ENCODE measurements at places on chromosomes 2 and 18.
A peak's percentile ranks its signal among the peaks of the same experiment; 100 is the strongest.

DNA sequence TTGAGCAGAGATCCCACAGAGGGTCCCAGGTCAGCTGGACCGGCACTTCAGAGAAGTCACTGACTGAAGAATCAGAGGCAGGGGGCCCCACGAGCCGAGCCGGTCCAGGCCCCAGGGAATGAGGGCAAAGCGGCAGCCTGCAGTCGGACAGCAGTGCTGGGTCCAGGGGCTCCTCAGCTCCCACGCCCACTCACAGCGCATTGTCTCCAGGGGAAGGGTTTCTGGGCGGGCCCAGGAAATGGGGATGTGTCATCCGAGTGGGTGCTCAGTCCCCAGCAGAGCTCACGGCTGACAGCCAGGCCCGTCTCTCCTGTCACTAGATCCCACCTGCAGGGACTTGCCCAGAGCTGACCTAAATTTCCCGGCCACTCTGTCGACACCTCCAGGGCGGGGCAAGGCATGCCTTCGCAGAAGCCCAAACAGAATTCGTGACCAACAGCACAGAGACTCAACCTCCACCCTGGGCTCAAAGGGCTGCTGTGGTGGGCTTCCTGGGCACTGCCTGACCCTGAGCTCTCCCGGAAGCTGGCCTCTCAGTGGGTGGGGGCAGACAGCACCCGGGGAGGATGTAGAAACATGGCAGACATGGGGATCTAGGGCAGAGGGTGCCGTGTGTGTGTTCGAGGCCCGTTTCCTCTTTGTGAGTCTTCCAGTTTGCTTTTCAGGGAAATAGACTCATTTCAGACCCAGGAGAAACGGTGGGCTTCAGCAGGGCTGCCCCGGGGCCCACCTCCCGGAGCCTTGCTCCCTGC, 42.1 kb upstream of the TAF1B start:
- no peak for DNase-seq

DNA sequence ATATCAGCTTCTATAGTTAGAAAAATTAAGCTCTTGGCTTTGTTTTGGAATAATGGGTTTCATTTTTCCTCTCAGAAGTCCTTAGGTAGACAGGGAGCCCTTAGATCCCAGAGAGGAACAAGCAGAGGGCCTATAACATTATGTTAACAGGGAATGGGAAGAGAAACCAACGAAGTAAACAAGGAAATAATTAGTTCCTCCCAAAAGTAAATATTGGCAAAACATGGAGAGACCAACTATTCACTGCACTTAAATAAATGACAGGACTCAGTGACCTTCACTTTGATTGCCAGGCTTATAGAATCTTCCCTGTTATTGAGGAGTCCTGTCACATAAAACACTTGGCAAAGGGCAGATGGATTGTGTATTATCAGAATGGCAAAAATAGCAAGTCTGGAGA, 5.3 kb downstream of the CRIM1 start:
- no peak for DNase-seq

DNA sequence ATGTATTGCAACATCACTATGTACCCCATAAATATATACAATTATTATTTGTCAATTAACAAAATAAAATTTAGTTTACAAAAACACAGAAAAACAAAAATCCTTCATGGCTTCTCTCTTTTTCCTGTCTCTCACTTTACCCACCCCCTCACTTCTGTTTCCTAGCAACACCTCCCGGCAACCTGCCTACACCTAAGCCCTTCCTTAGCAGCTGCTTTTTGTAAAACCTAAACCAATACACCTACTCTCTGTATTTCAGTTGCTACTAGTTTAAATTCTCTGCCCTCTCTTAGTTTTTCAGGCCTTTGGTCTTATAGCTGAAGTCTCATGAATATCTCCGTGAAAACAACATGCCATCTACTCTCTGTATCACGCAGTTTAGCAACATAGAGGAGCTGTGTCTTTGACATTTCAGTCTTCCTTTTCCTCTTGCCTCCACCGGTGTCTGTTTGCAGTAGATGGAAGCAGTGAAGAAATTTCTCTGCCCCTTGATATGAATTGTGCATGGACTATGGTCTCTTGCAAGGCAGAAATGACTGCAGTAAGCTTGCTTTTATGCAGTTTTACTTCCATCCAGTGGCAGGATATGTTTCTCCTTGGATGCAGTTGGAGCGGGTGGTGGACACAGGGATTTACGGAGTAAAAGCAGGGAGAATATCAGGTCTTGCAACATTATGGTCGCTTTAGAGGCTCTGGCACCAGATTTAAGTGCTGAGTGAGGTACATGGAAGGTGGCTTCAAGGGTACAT, 42.0 kb upstream of the ZDBF2 start:
- DNase-seq: no peak

DNA sequence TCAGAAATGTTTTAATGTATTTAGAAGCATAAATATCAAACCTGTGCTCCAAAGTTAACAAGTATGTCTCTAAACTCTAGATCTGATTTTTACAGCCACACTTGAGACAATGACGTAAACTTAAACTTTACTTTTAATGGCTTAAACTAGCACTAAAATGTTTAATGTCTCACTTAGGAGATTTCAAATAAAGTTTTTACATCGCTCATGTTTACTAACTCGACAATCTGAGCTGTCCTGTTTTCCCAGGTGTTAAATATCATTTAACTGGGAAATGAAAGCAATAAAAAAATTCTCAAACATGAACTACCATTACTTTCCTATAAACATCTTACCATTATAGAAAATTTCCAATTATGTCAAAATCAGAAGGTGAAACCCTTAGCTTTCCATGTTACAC, 70.2 kb upstream of the FAM124B start:
- no peak for DNase-seq

DNA sequence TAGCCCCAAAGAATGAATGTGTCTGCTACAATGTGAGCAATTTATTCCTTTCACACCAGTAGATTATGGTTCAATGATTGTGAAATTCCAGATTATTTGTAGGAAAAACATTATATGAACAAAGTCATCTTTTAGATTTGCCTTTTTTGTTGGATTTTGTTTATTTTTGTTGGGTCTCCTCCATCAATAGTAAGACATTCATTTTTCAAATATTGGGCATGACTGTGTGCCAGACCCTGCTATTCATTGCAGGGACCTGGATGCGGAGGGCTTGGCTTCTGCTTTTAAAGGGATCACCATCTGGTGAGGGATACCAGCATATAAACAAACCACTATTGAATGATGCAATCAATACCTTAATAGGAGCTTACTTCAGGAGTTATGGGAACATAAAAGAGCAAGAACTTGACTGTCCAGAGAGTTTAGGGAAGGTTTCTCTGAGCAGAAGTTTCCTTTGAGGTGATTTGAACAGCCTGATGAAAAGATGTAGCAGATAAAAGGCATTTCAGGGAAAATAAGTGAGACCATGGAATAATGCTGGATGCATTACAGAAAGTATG, 486.7 kb downstream of the EPHA4 start:
- DNase-seq: no peak

DNA sequence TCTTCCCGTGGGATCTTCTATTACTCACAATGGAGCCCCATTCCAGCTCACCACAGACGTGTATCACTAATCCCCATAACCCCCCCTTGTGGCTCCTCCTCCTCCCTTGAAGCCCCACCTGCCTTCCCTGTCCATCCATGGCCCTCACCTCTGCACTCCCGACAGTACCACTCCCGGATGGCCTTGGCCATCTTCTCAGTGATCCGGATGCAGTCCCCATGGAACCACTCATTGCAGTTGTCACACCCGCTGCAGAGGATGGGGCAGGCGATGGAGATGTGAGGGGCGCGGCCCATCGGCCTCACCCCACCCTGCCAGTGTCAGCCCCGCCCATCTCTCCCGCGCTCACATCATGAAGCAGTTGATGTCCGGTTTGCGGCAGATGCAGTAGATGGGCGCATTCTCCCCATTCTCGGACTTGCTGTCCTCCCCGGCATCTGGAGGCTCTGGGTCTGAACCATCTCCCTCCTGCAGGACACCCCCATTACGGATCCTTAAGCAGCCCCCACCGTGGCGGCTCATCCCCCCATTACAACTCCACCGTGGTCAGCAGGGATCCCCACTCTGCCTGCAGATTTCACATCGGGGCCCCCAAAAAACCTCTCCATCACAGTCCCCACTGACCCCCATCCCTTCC, 983 bp downstream of the CXXC1 start:
- DNase-seq: peak; percentile 70

DNA sequence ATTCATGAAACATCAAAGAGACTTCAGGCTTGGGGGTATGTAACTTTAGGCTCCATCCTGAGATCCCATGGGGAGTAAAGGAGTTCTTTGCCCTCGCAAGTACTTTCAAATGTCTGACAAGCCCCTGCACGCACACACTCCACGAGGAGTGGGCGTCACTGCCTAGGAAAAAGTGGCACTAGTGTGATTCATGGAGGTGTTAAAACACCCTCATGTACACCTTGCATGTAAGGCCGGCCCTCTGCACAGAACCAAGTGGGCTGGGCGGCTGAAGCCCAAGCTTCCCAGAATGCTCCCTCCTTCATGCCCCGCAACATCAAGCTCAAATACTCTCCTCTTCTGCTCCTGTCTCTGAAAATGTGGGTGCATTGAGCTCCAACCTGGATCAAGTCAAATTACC, 7.8 kb downstream of the HS1BP3 start:
- DNase-seq: peak; percentile 70

- DNase-seq: peak; percentile 86
Measured at GRCh38 chr18:36128530-36128870, 640 bp downstream of the SLC39A6 start.

DNA sequence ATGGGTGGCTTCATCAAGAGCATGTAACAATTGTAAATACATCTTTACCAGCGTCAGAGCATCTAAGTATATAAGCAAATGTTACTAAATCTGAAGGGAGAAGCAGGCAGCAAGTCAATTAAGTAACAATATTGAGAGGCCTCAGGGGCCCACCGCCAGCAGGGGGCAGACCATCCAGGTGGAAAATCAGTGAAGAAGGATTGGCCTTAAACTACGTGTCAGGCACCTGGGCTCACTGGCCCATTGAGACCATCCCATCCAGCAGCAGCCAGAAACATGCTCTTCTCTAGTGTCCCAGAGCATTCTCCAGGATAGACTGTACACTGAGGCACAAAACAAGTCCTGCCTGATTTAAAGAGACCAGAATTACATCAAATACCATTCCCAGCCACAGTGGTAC, 96.2 kb upstream of the SNTG2 start:
- no peak for DNase-seq

DNA sequence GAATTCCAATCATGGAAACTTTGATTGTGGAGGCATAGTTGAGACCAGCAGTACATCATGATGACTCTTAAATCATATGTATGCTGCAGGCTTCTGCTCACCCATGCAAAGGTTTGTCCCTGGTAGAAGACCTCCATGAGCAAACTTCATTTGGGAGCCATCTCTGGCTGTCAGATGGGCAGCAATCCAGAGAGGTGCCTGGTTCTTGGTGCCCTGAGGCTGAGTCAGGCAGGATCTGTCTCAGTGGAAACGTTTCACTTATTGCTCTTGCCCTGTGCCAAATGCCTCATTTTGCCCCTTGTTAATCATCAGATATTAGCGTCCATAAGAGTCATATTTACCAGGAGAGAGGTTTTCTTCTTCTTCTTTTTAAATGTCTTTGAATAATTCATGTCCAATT, 151.5 kb upstream of the CELF4 start:
- DNase-seq: no peak

DNA sequence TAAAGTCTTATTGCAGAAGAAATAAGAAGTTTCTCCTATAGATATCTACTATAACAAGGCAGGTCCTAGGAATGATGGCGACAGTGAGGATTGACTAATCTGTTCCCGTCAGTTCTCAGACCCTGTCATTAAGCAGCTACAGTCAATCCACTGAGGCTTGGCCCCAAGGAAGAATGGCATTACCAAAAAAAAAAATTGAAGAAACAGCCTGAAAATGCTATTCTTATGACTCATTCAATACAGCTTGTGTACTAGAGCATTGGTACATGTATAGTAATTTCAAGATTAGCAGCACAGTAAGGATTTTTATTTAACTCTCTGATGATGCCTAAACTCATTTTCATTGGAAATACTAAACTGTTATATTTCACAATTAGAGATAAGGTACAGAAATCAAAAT, 1096.1 kb upstream of the NXPH2 start:
- DNase-seq: no peak

DNA sequence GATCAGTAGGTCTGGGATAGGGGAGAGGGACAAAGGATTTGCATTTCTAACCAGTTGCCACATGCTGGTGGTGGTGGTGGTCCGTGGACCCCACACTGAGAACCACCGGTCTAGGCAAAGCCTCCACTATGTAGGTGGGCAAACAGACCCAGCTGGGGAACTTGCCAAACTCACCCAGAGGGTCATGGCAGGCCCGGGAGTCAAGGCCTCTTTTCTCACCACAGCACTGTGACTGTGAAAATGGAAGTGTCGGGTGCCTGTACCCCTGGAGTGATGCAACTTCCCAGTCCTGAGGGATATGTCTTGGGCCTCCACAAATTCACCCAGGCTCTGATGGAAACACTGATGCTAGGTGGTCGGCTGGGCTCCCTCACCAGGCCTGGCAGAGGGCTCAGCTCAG, 101.2 kb upstream of the SMAD2 start:
- DNase-seq: no peak

- DNase-seq: peak; percentile 95
Measured at GRCh38 chr2:66305718-66306117, 129.2 kb upstream of the MEIS1 start.

GRCh38 chr2:186009341-186009740, 270.7 kb downstream of the FSIP2 start:
- DNase-seq: no peak

GRCh38 chr2:66405473-66405872, 29.5 kb upstream of the MEIS1 start:
- DNase-seq: no peak

GRCh38 chr2:229905601-229906000, 16.2 kb downstream of the TRIP12 start:
- DNase-seq: no peak

- no peak for DNase-seq
Measured at GRCh38 chr18:67794521-67794920, 278.0 kb upstream of the DSEL start.

GRCh38 chr2:44680983-44681531, 260.4 kb upstream of the SIX3 start:
- no peak for DNase-seq

GRCh38 chr2:217623281-217623912, 379.4 kb downstream of the TNS1 start:
- DNase-seq: no peak

- DNase-seq: no peak
Measured at GRCh38 chr2:160252278-160252887, 52.3 kb upstream of the ITGB6 start.

DNA sequence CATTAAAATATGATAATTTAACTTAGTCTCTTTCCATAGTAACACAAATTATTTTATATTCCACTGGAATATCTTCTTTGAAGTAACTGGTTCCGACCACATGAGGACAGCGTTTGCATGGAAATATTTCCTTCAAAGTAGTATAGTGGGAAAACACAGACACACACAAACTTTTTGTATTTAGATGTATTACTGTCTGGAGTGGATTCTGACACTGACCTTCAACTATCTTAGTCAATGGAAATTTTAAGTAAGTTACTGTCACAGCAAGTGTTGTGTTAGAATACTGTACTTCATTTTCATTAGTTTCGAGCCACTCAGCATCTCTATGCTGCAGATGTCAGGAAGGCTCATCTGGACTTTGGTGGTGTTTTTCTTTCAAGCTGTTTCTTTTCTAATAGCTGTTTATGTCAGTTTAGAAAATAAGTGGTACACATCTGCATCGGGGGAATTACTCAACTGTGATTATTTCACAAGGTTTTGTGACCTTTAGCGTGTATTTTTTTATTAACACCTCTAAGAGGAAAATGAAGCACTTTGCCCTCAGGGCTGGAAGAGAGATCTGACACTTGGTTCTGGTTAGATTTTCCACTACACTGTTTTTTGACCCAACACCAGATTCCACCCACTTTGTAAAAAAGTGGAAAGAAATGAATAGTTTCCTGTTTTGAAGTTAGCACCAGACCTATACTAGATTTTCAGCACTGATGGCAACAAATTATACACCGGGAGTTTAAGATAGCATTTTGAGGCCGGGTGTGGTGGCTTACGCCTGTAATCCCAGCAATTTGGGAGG, 18.9 kb upstream of the THOC1 start:
- no peak for DNase-seq

Data from posterior cingulate gyrus (tissue), 11 donors.